ENCODE measurements at places on chromosomes 5 and 9.

DNA sequence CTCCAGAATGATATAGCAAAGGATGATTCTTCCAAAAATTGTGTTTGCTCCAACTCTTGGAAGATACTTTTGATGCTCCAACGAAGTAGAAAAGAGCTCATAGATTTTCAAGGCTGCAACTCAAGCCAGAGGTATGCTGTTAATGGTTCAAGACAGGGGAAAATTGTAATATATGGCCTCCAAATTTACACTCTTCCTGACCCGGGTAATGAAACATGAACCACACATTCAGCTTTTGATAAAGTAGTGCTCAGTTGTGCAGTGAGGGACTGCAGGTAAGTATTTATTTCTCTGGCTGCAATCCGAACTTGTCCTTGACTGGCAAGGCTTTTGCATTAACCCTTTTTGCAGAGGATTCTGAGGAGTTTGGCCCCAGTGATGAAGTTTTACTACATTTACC is 446.4 kb downstream of the RASEF start:
- no peak for DNase-seq

- DNase-seq = peak; percentile 83
Measured at GRCh38 chr9:129737479-129738274, 15.2 kb downstream of the PTGES start.

- peak; percentile 50 for DNase-seq
Measured at GRCh38 chr9:122122903-122123632, 30.0 kb upstream of the TTLL11 start.

DNA sequence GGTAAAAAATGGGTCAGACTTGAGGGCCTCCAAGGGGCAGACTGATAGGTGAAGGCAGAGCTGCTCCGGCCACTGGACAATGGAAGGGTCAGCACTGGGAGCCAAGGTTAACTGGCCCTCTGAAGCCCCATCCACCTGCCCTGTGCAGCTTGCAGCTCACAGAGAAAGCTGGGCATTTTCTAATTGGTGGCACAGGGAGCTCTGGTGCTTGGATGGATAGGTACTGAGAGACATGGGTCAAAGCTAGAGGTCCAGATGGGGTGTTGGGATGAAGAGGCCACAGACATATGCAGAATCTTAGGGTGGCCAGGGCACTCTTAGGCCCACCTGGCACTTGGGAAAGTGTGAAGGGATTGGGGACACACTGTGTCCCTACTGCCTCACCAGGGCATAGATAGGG is 29.5 kb upstream of the SARDH start:
- DNase-seq = no peak

DNA sequence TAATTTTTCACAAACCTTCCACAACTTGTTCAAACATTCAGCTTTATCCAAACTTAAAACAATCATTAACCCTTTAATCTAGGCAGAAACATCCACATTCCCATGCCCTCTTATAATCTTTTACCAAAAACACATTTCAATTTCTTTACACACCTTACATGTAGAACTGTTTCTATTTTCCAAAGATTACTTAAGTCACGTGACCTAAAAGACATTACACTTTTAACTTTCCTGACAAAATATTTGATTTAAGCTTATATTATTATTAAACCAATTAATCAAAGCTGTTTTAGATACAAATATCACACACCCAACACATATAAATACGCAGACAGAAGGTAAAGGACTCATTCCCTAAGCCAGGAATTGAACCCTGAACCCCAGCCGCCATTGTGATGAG is 21.0 kb upstream of the MRPS30 start:
- DNase-seq = no peak

GRCh38 chr9:17528859-17529258 is 50.0 kb upstream of the SH3GL2 start:
- DNase-seq = no peak

DNA sequence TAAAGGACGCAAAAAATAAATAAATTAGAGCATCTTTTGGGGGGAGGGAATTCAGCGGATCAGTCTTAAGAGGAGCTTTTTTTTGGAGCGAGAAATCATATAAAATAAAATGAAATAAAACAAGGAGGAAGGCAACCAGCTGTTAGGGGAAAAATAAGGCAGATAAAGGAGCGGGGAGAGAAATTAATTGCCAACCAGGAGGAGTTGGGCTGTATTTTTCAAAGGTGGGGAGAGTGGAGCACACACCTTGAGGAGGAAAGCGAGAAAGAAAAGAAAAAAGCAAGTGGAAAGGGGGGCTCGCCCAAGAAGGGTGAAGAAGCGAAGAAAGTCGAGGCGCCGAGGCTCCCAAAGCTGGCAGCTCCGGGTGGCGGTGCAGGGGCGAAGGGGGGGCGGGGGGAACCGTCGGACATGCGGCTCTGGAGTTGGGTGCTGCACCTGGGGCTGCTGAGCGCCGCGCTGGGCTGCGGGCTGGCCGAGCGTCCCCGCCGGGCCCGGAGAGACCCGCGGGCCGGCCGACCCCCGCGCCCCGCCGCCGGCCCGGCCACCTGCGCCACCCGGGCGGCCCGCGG is at the start of gene PAPPA:
Gene PAPPA, plus strand, starts transcription at position 27 of the 569 bp plus-strand sequence. Its CDS starts 382 bp downstream, at position 409.
- DNase-seq = no peak

GRCh38 chr5:128213340-128213739 is 129.8 kb downstream of the SLC12A2 start:
- no peak for DNase-seq

DNA sequence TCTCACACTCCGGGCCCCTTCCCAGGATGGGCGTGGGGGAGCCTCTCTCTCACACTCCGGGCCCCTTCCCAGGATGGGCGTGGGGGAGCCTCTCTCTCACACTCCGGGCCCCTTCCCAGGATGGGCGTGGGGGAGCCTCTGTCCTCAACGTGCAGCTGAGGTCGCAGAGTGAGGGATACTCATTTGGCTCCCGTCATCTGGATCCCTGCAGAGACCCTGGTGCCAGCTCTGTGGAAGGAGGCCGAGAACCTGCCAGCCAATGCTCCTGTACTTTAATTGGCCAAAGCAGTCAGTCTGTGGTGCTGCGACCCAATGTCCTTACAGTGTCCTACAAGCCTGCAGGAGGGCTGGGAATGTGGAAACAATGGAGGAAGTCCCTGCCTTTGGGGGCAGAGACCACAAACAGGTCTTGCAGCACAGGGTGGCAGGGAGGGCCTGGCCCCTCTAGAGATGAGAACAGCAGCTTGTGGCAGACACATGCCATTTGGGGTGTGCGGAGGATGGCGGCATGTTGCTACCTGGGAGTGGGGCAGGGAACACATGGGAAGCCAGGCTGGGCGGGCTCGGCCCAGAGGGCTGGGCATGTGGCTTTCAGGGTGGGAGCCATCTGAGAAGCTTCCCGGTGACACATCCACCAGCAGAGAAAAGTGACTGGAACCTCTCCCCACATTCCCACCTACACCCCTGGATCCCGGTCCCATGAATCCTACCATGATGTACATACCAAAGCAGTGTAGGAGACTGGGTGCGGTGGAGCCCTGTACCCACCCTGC is 13.6 kb upstream of the MRNIP start:
- DNase-seq = no peak

DNA sequence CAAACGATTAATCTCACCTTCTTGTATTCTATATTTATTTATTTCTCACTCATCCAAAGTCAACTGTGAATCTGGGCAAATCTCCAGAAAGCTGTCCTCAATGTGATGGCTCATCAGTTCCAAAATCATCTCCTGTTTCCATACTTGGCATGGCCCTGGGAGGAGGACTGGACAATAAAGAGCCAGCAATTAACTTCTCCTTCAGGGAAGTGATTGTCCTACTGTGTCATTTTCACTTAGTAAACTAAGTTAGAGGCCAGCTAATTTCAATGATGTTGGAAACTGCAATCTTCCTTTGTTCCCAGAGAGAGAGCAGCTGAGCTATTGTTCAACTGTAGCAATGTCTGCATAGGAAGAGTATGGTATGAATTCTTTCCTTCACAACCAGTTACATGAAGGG is 17.5 kb downstream of the CDH12 start:
- no peak for DNase-seq

DNA sequence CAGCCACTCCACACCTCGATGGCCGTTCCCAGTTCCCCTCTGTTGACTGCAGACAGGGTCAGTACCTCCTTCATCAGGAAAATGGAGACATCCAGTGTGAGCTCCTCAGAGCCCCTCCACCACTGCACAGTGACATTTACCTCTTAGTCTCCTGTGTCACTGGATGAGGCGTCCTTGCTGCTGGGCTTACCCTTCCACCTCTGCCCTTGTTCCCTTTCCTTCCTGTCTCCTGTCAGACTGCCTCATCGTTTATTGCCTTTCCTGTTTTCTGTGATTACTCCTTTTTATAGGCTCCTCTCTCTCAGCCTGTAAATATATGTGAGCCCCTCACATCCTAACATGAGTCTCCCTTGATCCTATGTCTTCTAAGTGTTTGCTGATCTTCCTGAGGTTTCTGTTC is 23.2 kb upstream of the SPTAN1 start:
- no peak for DNase-seq

DNA sequence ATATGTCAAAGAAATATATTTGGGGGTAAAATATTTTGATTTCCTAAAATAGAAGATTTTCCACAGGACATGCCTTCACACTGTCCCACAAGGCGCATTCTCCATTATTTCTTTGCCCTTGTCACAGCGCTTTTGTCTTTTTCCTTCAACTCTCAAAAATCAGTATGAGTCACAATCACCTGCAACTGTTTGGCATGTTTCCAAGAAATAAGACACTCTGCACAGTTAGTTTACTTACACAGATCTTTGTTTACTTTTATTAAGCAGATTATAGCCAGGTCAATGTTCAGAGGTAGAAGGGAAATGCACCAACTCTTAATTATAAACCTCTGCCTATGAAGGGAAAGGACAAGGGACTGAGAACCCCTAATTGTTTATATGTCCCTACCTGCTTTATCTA is 9.5 kb downstream of the CEMIP2 start:
- no peak for DNase-seq

- DNase-seq = no peak
Measured at GRCh38 chr5:172751761-172752510, 19.1 kb downstream of the DUSP1 start.

DNA sequence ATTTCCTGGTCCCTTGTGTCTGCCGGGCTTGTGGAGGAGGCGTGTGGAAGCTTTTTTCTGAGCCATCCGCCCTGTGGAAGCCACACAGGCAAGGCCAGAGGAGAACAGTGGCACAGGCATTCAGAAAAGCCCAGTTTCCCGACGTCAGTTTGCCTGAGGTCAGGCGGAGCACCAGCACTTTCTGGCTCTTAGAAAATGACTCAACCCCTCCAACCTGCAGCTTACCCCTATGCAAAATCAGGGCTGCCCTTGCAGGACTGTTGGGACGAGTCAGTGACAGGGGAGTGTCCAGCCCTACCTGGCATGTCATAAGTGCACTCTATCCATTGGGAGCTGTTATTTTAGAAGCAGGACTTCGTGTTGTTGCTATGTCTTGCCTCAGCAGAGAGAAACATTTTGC is 216.0 kb downstream of the NR3C1 start:
- DNase-seq = no peak

GRCh38 chr9:117548556-117548955 is 133.7 kb upstream of the ASTN2 start:
- no peak for DNase-seq

DNA sequence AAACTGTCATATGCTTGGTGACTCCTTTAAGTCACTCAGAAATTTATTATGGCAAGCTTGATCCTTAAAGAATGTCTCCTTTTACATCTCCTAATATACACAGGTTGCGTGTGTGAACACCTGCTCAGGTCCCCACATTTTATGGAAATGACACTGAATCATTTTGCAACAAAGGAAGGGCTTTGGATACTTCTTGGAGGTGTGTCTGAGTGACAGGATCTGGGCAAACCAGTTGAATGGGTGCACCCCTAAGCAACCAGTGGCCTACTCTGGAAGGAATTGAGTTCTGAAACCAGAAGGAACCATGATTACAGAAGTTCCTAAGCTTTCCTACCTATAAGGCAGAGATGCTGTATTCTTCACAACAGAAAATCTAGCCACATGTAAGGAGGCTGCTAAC is 483.9 kb upstream of the KLF4 start:
- no peak for DNase-seq

GRCh38 chr9:91131433-91131839 is 230.3 kb downstream of the AUH start:
- DNase-seq = no peak

Measured in CD4-positive, alpha-beta T cell (primary cell).